ENCODE measurements at places on chromosomes 5 and 9. TPM values are rescaled to one million over a fixed set of nuclear protein-coding genes. Genes with fewer than 3 reads are reported as not detected.

ROPN1L gene
- not detected for total RNA-seq

IRX1 gene
- total RNA-seq: 4.4 TPM

POLR3G gene
- 2.8 TPM for total RNA-seq

FOXD1 gene
- total RNA-seq: 2.5 TPM

PCDHAC2 gene
- 0.15 TPM for total RNA-seq

PCDHB7 gene
- 0.47 TPM for total RNA-seq

CAAP1 gene
- 15.9 TPM for total RNA-seq

LHX3 gene
- total RNA-seq: not detected

TMC1 gene
- 0.68 TPM for total RNA-seq

PIP5K1B gene
- total RNA-seq: not detected

SLC36A2 gene
- not detected for total RNA-seq

FBP1 gene
- 0.08 TPM for total RNA-seq

CCL28 gene
- 0.68 TPM for total RNA-seq

PANK3 gene
- 31.6 TPM for total RNA-seq

PGGT1B gene
- 9.4 TPM for total RNA-seq

CMYA5 gene
- total RNA-seq: 1.6 TPM

REEP2 gene
- 18.3 TPM for total RNA-seq

QRFP gene
- total RNA-seq: not detected

BHMT2 gene
- total RNA-seq: 3.3 TPM

LCN1 gene
- total RNA-seq: not detected

PHPT1 gene
- 229 TPM for total RNA-seq

SERINC5 gene
- total RNA-seq: 12.9 TPM

CCL27 gene
- total RNA-seq: 0.47 TPM

NPDC1 gene
- total RNA-seq: 9.5 TPM

AQP3 gene
- total RNA-seq: 1.5 TPM

ALDH1A1 gene
- total RNA-seq: 28.2 TPM

MARCOL gene
- total RNA-seq: not detected

NFIB gene
- total RNA-seq: 24.0 TPM

PCDHA4 gene
- total RNA-seq: 0.23 TPM

IFNA21 gene
- total RNA-seq: not detected

KCNN2 gene
- not detected for total RNA-seq

FAXDC2 gene
- 2.0 TPM for total RNA-seq

NR4A3 gene
- 0.23 TPM for total RNA-seq

TOR2A gene
- total RNA-seq: 2.8 TPM

PTGES gene
- 30.0 TPM for total RNA-seq

AQP7 gene
- 1.6 TPM for total RNA-seq

GFI1B gene
- total RNA-seq: not detected

ECPAS gene
- total RNA-seq: 81.3 TPM

CDO1 gene
- total RNA-seq: 0.30 TPM

F2RL1 gene
- total RNA-seq: 26.8 TPM

SPINK7 gene
- not detected for total RNA-seq

SPZ1 gene
- total RNA-seq: not detected

C5 gene
- 2.2 TPM for total RNA-seq

RNF183 gene
- total RNA-seq: not detected

Data from smooth muscle cell of the coronary artery (primary cell).